ENCODE measurements at places on chromosomes 4 and X.

GRCh38 chr4:1164040-1164439 lies 8.3 kb downstream of the SPON2 start:
- no peak for DNase-seq

DNA sequence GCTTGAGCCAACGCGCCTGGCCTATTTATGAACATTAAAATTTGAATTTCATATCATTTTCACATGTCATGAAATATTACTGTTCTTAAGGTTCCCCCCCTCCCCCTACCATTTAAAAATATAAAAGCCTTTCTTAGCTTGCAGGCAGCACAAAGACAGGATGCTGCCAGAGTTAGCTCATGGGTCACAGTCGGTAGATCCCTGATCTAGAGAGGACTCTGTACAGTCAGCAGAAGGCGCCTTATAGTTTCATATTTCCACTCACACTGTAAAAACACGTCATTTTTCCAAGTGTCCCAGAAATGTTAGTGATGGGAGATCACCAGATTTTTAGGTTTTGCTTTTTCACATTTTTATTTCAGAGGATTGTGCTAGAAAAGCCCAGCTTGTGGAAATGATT lies 12.2 kb downstream of the NOCT start:
- DNase-seq = no peak

DNA sequence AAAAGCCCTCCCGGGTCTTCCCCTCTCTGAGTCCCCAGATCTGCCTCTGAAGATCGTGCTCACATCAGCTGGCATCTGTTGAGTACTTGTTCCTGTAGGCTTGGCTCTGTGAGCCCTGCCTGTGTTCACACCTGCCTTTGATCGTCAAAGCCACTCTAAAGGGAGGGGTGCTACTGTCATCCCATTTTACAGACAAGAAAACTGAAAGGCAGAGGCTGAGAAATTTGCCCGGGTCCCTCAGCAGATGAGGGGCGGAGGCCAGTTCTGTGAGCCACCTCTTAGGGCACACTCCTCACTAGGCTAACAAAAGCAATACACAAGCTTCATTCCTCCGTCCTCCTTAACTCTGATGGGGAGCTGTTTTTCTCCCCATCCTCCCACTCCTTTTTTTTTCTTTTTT lies 655 bp downstream of the CYTL1 start:
- no peak for DNase-seq

GRCh38 chr4:128221586-128221985 lies 66.0 kb downstream of the PGRMC2 start:
- no peak for DNase-seq

- DNase-seq = no peak
These were observed 8.4 kb upstream of the HAUS7 start for GRCh38 chrX:153478746-153479145.

- no peak for DNase-seq
These were observed 649 bp upstream of the ARAF start for GRCh38 chrX:47560179-47560933.

- DNase-seq = no peak
These were observed 163.6 kb upstream of the MAP3K15 start for GRCh38 chrX:19678941-19679340.

DNA sequence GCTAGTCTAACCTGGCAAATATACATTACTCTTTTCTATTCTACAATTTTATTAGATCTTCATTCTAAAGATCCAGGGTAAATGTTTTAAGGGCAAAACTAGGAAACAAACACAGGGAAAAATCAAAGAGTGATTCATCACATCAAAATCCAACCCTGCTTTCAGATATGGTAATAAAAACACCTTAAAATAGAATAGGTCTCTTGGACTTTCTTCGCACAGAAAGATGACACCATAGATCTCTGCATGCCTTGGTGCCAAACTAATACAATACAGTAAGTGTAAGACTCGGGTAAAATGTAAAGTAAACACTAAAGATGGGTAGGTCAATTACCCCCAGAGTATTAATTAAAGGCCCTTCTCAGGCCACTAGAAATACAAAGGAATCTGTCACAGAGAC lies 34.2 kb downstream of the LDB2 start:
- DNase-seq = no peak

GRCh38 chr4:158817562-158818296 lies 48.9 kb downstream of the FNIP2 start:
- no peak for DNase-seq

- DNase-seq = no peak
These were observed 138.8 kb upstream of the MAP9 start for GRCh38 chr4:155515444-155516075.

GRCh38 chr4:1627417-1628313 lies 56.4 kb downstream of the FAM53A start:
- DNase-seq = no peak

DNA sequence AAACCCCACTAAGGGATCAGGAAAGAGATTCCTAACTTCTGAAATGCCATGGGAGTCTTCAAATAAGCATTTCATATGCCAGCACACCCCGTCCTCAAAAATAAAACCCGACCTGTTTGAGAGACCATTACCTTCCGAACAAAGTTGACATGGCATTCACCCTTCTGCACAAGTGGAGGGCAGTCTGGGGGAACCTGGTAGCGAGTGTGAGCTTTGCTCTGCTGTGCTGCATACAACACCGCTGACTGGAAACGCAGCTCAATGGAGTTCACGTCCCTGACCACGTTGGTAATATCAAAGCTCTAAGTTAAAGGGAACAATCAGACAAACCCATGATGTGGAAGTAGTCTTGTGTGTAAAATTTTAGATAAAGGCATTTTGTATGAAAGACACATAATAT lies 38.0 kb downstream of the MANBA start:
- no peak for DNase-seq

DNA sequence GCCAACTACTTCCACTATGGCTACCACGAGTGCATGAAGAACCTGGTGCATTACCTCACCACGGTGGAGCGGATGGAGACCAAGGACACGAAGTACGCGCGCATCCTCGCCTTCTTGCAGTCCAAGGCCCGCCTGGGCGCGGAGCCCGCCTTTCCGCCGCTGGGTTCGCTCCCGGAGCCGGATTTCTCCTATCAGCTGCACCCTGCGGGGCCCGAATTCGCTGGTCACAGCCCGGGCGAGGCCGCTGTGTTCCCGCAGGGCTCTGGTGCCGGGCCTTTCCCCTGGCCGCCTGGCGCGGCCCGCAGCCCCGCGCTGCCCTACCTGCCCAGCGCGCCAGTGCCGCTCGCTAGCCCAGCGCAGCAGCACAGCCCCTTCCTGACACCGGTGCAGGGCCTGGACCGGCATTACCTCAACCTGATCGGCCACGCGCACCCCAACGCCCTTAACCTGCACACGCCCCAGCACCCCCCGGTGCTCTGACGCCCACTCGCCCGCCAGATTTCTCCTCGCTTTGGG lies 2.1 kb downstream of the HELT start:
- peak; percentile 31 for DNase-seq

DNA sequence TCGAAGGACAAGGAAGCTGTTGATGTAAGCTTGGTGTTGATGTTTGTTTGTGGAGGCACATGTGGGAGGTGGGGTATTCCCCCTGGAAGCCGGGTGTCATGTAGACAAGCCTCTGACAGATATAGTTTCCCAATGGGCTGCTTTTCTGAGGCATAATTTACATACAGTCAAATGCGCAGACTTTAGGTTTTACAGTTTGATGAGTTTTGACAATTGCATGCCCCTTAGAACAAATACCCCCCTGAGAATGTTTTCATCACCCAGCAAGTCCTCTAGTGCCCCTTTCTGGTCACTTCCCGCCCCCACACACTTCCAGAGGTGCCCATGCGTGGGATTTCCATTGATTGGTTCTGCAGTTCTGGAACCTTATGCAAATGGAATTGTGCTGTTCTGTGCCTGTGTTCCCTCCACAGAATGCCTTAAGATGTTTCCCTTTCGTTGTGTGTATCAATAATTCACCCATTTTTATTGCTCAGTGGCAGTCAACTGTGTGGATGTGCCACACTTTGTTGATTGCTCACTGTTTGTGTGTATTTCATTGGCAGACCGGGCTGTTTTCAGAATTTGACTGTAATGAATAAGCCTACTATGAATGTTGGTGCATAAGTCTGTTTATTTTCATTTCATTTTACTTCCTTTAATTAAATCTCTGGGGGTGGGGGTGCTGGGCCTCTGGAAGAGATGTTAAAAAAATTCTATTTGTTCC lies 8.5 kb downstream of the EVC start:
- no peak for DNase-seq

DNA sequence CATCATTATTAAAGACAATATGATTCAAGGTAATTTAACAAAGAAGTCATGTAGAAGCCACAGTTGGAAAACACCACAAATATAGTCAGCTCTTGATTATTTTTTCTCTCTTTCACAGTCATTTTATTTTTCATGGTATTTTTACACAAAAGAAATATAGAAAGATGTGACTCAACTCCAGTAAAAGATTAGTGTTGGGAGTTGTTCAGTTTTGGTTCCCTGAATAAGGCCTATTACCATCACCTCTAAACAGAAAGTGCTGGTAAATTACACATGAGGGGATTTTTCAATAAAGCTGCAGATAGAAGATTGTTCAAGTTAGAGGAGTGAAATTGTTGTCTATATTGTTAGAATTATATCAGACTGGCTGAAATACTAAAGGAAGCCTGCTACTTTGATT lies 107.0 kb downstream of the DDIT4L start:
- no peak for DNase-seq

DNA sequence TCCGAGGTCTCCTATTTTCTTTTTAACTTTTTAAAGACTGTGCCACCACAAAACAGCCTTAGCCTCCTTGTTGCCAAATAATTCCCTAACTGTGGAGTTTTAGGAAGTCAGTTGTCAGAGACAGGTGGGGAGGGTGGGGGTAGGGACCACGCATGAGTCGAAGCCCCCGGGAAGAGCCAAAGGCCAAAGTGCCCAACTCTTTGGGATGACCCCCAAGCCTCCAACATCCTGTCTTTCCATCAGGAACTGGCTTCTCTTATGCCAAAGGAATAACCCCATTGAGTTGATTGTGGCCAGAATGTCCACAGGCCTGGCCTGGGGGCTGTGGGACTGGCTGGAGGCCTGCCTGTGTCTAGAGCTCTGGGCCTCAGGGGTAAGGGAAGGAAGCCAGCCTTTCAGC lies 5.8 kb downstream of the PRRG3 start:
- peak; percentile 28 for DNase-seq

DNA sequence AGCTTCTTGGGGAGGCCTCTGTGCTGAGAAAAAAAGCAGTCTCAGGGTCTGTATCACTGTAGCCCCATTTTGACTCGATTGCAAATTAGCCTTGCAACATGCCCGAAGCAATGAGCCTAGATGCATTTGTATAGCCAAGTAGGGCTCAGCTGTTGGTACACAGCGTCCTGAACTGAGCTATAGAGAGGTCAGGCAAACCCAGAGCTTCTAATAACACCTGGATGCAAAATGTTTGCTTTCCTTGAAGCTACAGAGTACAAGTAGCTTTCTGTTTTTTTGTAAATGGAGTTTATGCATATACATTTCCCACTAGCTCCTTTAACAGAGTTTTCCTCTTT lies 87.8 kb downstream of the PLAC1 start:
- no peak for DNase-seq

DNA sequence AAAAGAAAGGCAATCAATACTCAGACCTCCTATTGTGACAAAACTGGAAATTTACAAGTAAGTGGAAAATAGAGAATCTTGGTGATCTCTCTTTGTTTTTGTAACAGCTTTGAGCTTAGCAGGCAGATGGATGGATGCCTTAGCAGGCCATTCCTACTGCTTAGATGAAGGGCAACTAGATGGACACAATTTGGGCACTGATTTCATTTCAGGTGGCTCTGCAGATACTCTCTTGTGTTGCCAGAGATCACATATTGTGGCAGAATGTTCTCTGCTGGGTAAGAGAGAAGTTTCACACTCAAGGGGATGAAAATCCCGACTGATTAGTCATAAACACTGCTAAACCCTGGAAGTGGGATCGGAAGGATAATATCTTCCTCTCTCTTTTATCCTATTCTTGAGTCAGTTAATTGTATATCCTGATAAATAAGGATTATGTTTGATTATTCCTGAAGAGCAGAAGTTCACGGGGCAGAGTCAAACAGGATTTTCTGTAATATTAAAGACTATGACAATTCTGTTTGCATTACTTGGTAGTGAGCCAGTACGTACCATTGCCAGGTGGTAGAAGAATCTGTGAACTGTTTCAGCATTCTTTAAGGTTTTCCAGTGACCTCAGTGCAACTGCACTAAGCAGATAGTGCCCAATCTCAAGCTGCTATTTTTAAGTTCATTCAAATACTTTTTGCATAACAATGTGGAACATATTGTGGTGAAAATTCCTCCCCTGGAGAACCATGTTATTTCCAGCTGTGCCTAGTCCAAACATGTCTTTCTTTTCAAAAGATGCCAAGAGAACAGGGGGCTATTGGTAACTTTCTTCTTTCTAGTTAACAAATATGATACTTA lies 974.3 kb downstream of the FSTL5 start:
- no peak for DNase-seq

Data from posterior vena cava (tissue), 2 donors.